Stimulated activated CD4-positive, alpha-beta T cell treated with anti-CD3 and anti-CD28 coated beads, Interleukin-4, amount 100 ng/mL, for 24 hours (primary cell): ENCODE measurements at places on chromosomes 12 and 14.

GRCh38 chr12:17148706-17149105, 542.7 kb upstream of the LMO3 start:
- DNase-seq, result no peak

DNA sequence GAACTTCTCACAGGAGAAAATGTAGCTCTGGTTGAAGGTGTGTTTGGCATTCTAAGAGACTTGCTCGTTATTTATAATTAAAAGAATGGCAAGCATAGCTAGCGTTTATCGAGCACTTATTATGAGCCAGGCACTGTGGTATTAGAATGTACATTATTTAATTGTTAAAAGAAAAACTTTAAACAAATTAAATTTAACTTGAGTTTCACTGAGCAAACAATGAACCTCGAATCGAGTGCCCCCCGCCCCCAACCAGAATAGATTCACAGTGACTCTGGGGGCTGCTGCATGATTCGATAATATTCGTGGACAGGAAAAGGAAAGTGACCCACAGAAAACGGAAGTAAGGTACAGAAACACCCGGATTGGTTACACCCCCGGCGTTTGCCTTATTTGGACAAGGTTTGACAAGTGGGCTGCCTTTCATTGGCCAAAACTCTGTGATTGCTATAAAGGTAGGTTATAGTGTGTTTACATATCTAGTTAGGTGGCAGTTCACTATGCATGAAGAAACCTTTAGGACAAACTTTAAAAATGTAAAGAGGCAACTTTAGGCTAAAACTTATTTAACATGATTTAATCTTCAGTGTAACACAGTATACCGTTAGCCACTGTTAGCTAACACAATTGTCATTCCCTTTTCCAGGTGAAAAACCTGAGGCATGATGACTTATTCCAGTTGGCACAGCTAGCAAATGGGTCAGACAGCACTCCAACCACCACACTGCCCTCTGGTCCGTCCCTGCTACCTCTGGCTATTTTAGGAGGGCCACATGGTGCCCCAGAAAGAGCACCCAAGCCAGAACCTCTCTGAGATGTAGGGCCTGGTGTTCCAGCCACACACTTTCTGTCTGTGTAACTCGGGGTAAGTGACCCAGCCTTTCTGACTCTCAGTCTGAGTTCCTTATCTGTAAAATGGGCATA, 7.1 kb downstream of the SCNN1A start:
- DNase-seq, result no peak

GRCh38 chr12:25106818-25107217, 88.1 kb downstream of the DNAI7 start:
- DNase-seq, result no peak

DNA sequence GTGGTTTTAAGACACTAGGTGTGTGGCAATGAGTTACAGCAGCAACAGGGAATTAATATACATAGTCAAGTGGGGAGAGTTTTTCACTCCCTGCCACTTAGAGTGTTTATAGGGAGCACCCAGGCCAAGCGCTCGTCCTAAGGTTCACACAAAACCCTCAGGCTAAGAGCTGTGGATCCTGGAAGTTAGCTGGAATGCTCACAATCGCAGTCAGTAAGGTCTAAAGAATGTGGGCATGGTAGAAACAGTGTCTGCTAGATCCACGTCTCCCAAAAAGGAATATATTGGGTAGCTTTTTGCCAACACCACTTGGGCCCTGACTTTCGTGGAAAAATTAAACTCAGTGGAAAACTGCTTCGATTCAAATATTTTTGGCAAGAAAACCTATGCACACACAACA, 36.6 kb downstream of the STAB2 start:
- no peak for DNase-seq

DNA sequence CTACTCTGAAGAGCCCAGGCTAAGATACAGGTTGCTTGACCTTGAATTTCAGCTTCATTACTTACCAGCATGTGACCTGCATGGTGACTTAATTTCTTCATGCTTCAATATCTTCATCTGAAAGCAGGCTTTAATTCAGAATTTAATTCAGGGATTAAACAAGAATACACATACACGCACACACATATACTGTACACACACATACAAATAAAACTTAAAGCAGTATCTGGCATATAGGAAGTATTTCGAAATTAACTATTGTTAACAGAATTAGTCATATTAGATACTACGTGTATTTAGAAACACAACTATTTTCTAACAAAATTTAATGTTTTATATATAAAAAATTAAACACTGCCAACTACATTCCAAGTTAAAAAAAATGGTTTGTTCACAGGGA, 640.3 kb downstream of the SLC6A15 start:
- no peak for DNase-seq

DNA sequence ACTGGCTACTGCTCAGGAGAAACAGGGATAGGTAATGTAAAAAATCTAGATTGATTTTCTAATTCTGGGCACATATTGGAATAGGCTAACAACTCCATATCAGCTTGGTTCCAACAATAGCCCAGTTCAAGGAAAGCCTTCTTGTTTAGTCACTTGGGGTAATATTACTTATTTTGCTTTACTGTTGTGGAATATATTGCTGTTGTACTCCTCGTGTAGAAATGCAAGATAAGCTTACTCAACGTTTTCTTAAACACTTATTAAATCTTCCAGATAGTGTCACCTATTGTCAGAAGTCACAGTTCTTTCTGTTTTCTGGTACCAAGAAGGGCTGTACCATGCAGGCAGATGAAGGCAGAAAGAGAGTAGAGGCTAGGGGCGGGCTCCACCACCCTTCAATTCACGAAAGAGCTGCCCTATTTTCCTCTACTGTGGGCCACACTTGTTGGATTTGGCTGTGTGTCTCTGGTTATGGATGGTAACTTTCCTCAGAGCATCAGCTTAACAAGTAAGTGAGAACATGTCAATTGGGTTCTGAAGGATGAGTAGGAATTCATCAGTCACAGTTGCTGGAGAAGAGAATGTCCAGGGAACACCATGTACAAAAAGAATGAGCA, 38.0 kb downstream of the CLMN start:
- DNase-seq, result no peak

- no peak for DNase-seq
Observed at GRCh38 chr14:66330916-66331315, 155.3 kb upstream of the CCDC196 start.

GRCh38 chr12:53004178-53004577, 2.1 kb upstream of the EIF4B start:
- no peak for DNase-seq

DNA sequence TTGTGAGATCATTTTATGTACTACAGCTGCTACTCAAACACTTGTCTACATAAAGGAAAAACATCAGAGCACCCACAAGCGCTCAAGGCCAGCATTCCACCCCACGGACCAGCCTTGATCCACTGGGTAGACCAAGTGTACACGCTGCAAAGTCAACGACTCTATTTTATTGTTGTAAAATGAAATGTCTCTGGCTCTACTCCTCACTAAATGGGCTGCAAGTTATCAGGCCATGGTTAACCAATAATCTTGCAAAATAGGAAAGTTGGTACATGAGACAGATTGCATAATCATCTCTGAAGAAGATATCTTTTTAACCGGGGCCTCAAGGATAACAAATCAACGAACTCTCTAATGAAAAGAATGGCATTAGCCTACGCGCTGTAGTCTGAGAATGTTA, 69.9 kb upstream of the FOXN3 start:
- no peak for DNase-seq
